ENCODE measurements at places on chromosomes 4 and X.
A peak's percentile ranks its signal among the peaks of the same experiment; 100 is the strongest.

DNA sequence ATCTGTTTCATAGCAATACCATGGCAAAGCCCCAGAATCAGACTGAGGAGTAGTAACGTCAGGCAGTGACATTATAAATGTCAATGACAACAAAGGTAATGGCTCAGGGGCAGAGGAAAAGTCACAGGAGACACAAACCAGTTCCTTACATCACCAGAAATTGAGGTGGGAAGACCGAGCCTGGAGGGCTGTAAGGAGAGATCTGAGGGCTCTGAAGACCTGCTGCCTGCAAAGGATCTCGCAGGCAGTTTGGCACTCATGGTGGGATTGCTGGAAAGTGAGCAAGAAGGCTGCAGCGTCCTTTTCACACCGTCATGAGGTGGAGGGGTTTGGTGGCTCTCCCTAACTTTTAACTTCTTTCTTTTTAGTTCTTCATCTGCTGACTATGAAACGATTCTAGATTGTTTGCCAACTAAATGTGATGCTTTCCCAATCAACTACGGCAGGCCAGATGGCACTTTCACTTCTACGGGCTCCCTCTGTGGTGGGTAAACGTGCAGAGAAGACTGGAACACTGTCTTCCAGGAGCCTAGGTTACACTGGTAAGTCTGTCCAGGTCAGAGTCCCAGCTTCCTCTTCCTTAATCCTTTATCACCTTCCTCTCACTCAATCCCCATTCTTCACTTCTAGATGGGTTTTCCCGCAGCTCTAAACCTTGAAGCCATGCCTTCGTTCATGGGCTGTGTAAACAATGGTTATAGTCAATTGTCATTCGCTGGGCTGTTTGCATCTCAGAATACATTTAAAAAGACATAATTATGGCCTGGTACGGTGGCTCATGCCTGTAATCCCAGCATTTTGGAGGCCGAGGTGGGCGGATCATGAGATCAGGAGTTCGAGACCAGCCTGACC is 58.2 kb downstream of the TBC1D9 start:
- no peak for DNase-seq

DNA sequence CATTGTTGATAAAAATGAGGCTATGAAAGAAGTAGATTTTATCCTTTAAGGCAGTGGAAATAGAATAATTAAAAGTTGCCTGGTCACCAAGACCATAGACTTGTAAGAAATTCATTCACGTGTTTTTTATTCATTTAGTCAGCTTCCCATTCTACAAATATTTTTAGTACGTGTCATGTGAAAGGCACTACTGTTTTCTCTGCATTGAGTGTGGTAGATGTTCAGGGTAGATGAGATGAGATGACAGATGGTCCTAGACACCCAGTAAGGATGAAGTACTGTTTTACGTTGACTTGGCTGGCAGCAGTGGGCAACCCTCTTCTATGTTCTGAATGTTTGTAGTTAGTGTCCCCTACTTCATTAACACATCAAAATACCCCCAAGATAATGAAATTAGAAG is 228.1 kb downstream of the ARHGAP24 start:
- no peak for DNase-seq

GRCh38 chr4:67054896-67055295 is 490.4 kb downstream of the CENPC start:
- peak; percentile 2 for DNase-seq

- no peak for DNase-seq
These were observed 98.7 kb upstream of the KIT start for GRCh38 chr4:54558889-54559677.

GRCh38 chr4:152045449-152045806 is 284.6 kb upstream of the GATB start:
- no peak for DNase-seq

- DNase-seq: no peak
These were observed 1205.5 kb downstream of the ARAP2 start for GRCh38 chr4:35038845-35039244.

DNA sequence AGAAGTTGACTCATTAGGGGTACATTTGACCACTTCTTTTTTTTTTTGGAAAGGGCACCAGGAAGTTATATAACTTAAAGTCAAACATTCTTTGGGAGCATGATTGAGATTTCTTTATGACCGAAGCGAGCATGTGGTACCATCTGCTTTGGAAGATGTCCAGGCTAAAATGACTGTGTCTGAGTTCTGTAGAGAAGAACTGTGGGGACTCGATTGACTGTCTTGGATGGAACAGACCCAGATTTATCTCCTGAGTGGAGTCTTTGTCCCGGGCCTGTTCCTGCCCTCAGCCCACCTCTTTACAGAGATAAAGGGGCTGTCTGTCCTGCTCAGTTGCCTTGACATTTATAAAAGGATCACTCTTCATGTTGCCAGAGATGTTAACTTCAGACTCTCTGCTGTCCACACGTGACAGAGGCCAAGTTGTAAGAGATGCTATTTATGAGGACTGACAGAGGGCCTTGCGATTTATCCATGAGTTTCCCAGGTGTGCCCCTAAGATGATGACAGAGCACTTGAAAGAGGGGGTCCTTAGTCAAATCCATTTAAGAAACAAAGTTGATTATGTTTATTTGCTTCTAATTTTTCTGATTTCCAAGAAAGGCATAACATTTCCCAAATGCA is 16.8 kb downstream of the SMIM20 start:
- no peak for DNase-seq

DNA sequence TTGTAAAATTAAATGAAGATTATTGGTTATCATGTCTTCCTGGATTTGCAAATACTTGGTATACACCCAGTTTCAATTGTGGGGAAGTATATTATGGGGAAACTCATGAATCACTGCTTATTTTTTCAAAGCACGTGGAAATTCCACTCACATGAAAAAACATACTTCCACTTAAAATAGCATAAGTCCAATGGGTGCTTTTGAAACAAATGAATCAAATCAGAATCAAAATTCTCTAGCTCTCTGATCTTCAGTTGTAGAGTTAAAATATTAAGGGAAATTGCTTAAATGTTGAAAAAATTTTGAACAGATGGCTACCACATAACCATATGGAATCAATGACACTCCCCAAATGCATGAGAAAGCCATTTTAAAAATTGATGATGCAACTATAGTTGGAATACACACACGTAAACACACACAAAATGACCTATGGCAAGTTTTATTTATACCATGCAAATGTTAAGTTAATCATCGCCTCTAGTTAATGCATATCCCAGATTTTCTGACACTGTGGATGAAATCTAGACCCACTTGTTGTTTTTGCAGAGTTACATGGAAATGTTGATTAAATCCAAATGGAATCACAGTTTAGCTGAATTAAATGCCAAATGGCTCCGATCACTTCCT is 93.2 kb downstream of the ARSF start:
- DNase-seq: no peak

GRCh38 chrX:13223868-13224567 is 95.8 kb downstream of the ATXN3L start:
- peak; percentile 62 for DNase-seq

- no peak for DNase-seq
These were observed 118.4 kb downstream of the CHIC1 start for GRCh38 chrX:73681408-73681807.

GRCh38 chrX:14028473-14028872 is 1.2 kb downstream of the GEMIN8 start:
- DNase-seq: no peak

DNA sequence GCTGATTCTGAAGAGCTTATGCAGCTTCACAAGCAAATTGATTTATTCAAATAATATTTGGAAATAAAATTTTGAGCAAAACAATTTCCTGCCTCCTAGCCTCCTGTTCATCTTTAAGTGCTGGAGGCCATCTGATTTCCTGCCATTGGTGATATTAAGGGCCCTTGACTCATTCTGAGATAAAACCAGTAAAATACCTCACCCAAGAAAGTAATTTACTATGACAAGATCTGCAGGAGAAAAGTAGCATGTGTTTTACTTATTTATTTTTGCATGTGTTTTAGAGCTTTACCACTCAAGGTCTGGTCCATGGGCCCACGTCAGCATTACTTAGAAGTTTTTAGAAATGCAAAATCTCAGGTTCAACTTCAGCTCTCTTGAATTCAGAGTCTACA is 67.7 kb downstream of the DCLK2 start:
- no peak for DNase-seq

All from amniotic stem cell (primary cell).